ENCODE measurements at places on chromosomes 7 and 10.
A peak's percentile ranks its signal among the peaks of the same experiment; 100 is the strongest.

DNA sequence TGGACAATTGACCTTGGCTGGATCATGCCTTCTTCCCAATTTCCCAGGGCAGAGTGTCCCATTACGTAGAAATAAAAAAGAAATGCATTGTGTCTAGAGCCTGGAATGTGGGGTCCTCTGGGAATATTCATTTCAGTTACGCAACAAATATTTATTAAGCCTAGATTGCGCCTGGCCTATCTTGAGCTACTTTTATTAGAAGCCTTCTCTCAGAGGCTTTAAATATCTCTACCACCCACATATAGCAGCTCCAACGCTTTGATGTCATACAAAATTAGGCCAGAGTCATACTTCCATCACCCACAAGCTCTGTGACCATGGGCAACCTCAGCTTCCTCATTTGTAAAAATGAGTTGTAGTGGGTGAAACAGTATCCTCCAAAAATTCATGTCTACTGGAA lies 24.9 kb upstream of the CARD11 start:
- DNase-seq = no peak

GRCh38 chr10:102660888-102661657 lies 16.8 kb downstream of the TRIM8 start:
- DNase-seq = peak; percentile 70

GRCh38 chr10:97140902-97141745 lies 44.6 kb downstream of the SLIT1 start:
- DNase-seq = no peak

DNA sequence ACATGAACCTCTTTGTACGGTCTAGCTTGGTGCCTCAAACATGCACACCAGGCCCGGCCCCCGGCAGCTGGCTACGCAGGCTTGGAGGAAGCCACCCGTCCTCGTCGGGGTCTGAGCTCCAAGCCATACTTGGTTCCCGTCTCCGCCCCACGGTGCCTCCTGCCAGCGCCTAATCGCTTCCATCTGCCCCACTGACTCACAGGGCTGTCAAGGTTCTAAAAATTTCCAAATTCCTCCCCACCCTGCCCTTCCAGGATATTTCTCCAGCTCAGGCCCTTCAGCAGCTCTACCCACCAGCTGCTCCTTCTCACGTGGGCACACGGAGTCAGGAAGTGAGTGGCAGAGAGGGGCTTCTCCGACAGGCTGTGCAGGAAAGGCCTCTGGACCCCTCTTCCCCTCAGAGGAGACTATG lies 38.8 kb downstream of the TMEM270 start:
- no peak for DNase-seq

DNA sequence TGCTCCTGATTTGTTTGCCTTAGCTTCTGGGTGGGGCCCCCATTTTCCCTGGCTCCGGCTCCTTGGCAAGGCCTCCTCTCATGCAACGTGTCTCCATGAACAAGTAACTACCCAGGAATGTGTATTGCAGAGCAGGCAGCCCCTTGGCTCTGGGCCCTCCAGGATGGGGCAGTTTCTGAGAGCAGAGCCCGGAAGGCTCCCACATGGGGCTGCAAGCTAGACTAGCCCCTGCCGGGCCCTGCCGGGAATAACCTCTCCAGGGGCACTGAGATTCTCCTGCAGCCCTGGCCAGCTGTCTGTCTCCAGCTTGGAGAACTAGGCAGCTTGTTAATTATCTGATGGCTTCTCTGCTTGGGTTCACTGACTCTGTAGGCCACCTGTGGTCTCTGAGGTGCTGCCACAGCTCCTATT lies 184.0 kb upstream of the INHBA start:
- DNase-seq = peak; percentile 17

DNA sequence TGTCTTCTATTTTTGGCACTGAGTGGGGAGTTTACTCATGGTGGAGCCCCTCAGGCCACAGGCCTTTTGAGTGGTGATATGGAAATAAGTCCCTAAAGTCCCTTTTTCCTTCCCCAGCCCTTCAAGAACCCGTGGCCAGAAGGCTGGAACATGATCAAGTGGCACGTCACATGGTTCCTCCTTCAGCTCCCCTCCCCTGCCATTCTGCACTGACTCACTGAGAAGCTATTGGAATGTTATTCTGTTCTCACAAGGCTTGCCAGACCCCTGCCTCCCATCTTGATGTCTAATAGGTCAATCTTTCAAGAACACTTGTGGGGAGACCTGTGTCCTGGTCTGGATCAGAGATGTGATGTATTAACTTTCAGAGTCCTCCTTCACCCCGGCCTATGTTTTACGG lies 279.8 kb downstream of the SEC23IP start:
- DNase-seq = no peak

DNA sequence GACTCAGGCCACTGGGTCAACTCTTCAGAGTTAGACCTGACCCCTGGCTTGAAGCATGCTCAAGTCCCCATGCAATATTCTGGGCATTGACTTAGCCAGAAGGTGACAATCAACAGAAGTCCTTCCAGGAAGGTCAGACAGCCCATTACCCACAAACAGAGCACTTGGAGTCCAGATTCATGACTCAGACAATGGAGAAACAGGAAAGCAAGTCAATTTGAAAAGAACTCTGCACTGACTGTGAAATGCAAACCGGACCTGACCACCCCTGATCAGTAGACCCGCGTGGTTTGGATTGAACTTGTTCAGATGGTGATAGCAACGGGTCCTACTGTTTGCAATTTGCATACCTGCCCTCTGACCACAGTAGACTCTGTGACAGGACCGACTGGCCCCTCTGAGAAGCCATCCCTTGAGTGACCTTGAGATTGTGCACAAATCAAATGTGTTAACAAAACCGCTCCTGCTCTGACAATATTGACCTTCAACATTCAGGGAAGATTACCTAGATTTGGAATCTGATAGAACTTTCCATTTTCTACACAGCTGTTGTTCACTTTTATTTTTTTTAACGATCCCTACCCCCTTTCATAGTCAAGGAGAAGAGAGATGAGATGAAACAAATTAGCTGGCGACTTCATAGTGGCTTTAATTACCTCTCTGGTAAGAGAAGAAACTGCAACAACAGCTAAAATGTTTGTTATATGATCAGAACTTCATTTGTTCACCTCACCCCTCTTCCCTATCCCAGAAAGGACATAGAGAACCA lies 138.7 kb downstream of the NRP1 start:
- DNase-seq = no peak

DNA sequence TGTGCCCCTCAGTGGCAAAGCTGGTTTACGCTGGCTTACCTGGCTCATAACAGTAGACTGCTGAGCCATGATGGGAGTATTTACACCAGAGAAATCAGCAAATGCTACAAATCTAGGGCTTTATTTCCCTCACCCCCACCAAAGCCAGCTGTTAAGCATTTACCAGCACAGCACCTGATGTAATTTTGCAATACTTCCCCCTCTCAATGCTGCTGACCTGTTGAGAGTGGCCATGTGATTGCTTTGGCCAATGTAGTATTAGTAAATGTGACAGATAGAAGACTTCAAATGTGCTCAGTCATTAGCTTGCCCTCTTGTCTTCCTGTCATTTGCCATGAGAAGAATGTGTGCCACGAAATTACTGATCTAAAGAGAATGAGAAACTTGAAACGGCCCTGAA lies 46.6 kb downstream of the HERPUD2 start:
- no peak for DNase-seq

DNA sequence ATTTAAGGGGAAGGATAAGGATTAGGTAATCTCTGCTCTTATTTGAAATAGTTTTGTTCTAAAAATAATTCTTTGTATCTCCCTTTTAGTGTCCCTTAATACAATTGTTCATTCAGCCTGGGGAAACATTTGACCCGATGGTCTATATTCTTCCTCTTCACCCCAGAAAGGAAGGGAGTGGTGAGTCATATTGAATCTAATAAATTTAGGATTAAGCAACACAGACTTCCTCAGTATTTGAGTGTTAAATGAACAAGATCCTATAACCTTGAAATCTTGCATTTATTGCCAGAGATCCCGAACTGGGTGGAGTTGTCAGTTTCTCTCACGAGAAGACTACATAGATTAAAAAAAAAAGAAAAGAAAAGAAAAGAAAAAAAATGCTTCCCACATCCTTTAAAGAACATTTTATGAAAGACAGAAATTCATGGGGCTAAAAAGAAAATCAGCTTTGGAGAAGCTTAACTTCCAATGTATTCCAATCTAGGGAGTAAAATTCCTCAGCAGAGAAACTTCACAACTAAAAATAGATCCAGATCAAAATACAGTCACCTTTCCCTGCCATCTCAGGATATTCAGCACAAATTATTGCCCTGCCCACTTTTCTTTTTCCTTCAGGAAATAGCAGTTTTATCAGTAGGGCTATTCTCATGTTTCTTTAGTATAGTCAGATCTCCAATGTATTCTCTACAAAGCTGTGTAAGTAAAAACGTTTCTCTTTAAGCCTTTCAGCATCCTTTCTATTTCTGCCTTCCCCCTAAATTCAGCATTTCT lies 82.2 kb downstream of the SEMA3D start:
- no peak for DNase-seq

GRCh38 chr10:68721673-68722335 lies 765 bp downstream of the CCAR1 start:
- peak; percentile 37 for DNase-seq

DNA sequence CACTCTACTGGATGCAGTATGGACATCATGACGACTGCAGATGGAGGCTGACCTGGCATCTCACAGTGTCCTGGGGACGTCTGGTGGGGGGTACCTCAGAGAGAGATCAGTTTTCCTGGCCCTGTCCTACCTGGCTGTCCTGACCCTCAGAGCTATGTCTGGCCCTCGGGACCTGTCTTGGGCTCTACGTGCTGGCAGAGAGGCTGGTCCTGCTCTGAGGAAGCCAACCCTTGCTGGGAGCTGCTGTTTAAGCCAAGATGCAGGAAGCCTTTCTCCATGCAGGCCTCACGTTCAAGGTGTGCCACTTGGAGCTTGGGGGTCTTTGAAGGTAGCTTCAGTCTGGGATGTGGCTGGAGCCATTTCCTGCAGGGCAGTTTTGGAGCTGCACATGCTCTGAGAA lies 42.1 kb upstream of the CXCL12 start:
- DNase-seq = no peak

DNA sequence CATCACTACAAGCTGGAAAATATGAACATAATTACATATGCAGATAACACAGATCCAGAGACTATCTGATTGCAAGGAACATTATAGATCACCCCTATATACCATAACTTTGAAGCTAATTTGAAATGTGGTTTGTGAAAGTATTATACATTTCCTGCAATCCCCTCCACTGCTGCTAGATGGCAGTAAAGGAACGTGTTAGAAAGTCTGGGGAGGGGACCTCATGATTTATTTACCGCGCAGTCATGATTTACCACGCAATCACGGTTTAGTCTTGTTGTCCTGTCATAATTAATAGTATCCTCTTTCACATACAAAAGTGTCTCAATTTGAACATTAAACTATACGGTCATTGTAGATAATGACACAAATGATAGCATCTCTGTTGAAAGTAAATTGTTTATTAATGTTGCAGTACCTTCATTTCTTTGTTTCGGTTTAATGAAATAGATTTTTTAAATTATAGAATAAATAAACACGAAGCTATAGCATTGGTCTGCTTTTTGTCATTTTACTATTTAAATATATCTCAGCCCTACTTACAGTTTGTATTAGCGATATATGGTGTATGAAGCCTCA lies 145.3 kb upstream of the PRSS1 start:
- peak; percentile 74 for DNase-seq

- DNase-seq = no peak
These were observed 23.3 kb downstream of the NPTX2 start for GRCh38 chr7:98640375-98640774.

DNA sequence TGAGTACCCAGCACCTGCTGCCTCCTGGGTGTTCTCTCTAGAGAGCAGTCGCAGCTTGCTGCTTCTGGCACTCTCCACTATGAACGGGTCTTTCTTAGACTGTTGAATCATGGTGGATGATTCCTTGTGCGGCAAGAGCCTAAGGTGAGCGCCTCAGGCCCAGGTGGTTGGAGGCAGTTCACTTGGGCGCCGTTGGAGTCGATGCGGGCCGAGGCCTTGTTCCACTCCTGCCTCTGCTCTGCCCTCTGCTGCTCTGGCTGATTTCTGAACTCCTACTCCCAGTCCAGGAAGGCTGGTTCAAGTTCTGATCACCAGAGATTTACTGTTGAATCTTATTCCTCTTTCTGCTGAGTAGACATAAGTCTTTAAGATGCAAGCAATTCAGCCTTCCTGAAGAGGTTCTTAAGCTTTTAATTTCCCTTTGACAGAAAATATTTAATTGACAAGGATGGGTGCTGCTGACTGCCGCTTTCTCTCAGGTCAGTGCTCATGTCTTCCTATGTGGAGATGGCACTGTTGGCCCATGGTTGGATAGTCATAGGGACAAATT lies 10.4 kb downstream of the YKT6 start:
- DNase-seq = no peak

- no peak for DNase-seq
These were observed 17.7 kb downstream of the WDR91 start for GRCh38 chr7:135193615-135194081.

DNA sequence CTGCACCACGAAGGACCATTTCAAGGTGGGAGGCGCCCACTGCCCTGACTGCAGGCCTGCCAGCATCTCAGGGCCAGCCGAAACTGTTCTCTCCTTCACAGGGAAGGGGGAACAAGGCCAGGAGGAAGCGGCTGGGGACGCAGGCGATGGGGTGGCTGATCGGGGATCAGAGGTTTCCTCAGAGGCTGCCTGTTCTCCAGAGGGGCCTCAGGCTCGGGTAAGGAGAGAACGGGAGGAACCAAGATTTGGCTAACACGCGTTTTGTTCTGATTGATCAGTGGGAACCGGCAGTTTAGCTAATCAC lies 87.9 kb downstream of the DIP2C start:
- DNase-seq = no peak

GRCh38 chr7:101411508-101411874 lies 48.8 kb downstream of the COL26A1 start:
- DNase-seq = no peak

GRCh38 chr10:61618388-61618961 lies 44.3 kb upstream of the CABCOCO1 start:
- DNase-seq = no peak

GRCh38 chr10:112805701-112806100 lies 144.3 kb upstream of the TCF7L2 start:
- no peak for DNase-seq

- DNase-seq = peak; percentile 90
These were observed 14.4 kb upstream of the AHCYL2 start for GRCh38 chr7:129210256-129210988.

DNA sequence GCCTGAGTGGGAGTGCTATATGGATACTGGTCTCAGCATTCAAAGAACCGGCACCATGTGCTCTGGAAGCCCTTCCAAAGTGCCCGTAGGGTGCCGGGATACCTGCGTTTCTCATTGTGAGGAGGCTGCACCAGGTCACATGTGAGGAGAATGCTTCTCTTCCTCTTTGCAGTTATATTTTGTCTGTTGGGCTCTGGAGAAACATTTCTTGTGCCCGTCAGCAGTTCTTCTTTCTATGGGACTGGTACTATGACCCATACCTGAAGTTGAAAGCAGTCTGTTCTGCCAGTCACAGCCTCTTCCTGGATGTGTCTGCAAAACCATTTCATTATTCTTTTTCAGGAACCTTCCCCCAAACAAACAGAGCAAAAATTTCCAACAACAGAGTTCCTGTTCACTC lies 465.0 kb downstream of the SUGCT start:
- no peak for DNase-seq

GRCh38 chr10:84613336-84614021 lies 285.1 kb downstream of the CCSER2 start:
- peak; percentile 73 for DNase-seq

All from iPS-NIHi11 (cell line).